ENCODE measurements at places on chromosomes 16 and 17. TPM values are rescaled to one million over a fixed set of nuclear protein-coding genes. Genes with fewer than 3 reads are reported as not detected.

- no peak for DNase-seq
- H3K4me1 ChIP-seq, result peaks cover 7% of the 10 kb centered on the region
- H3K36me3 ChIP-seq, result no peaks in the 10 kb centered on the region
- no peak overlapping the region for H3K4me3 ChIP-seq
These were observed 21.9 kb downstream of the STAT5A start for GRCh38 chr17:42309986-42310786.

- no peak for DNase-seq
- no peak overlapping the region for H3K4me3 ChIP-seq
- peak overlapping the region; percentile 44 for H3K27ac ChIP-seq
- H3K27me3 ChIP-seq, result no peaks in the 10 kb centered on the region
- H3K4me1 ChIP-seq, result no peaks in the 10 kb centered on the region
These were observed 25.8 kb upstream of the CLEC18A start for GRCh38 chr16:69925311-69925710.

DNA sequence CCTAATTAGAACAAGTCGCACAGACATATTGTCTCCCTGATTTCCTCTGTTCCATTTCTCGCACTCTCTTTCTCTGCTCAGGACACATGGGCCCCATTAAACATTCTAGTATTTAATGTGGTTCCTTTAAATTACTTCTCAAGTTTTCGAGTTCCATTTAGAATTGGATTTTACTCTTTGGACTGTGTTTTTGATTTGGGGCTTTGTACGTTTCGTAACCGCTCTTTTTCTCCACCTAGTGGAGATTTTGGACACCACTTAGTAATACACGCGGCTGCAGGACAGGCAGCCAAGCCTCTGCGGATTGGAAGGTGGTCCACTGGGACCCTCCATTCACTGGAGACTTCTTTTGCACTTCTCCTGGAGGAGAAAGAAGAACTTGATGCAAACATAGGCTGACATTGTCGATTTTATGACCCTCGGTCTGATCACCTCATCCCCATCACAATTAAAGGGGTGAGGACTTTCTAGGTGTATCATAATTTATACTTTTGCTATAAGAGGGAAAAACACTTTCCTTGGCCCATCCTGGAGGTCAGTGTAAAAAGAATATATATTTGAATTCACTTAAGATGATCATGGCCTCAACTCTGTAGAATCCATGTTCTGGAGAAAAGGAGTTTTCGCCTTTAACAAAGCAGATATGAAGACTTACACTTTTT is 85.7 kb downstream of the NOG start:
- no peaks in the 10 kb centered on the region for H3K4me1 ChIP-seq
- H3K4me3 ChIP-seq, result no peak overlapping the region
- DNase-seq, result no peak
- no peaks in the 10 kb centered on the region for H3K36me3 ChIP-seq
- no peak overlapping the region for H3K27ac ChIP-seq

GCGR gene
- 0.97 TPM for total RNA-seq

DNA sequence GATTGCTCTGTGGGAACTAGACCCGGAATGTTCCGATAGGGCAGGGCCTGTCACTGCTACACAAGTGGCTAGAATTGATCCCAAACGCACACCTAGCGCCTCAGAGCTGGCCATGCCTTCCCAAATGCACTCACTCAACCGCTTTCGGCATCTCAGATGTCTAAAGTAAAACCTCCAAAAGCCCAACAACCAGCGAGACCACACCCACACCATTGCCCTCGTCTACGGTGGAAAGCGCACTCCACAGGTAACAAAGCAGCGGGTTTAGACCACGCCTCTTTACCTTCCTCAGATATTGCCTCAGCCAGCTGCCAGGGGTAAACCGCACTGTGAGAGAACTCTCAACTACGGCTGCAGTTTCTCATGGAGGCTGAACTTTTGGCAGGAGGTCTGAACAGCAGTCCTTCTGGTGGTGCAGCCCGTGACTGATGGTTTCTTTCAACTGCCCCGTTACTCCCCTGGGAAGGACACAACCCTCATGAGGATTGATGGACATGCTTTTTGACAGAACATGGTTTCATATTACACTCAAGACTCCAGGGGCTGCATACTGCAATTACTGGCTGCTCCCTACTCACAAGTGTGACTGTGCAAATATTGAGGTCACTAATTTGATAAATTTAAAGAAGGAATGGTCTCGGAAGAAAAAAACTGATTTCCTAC is 34.5 kb downstream of the USP7 start:
- no peaks in the 10 kb centered on the region for H3K36me3 ChIP-seq
- DNase-seq, result no peak
- H3K27me3 ChIP-seq, result no peaks in the 10 kb centered on the region
- no peak overlapping the region for H3K27ac ChIP-seq
- no peaks in the 10 kb centered on the region for H3K4me1 ChIP-seq

DNA sequence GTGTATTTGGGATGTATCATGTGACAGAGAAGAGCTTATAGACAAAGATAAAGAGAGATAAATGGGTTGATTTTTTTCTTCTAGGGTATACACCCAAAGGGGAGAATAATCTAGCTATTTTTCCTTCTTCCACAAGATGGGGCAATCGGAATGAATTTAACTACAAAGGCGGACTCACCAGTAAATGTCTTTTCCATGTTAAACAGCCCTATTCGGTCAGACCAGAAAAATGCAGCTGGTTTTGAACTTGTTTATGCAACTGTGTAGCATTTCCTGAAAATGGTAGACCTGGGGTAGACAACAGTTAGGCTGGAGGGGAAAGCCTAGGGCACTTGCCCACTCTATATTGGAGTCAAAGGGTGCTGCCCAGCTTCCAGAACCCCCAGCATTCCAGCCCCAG is 477.1 kb downstream of the TOX3 start:
- no peak overlapping the region for H3K27ac ChIP-seq
- H3K27me3 ChIP-seq, result no peaks in the 10 kb centered on the region
- H3K4me1 ChIP-seq, result peaks cover 5% of the 10 kb centered on the region
- DNase-seq, result no peak

Measured in prostate gland (tissue), 2 donors.